ENCODE measurements at places on chromosomes 2 and 18. TPM values are rescaled to one million over a fixed set of nuclear protein-coding genes. Genes with fewer than 3 reads are reported as not detected.

GRCh38 chr2:99810225-99810624, 320.4 kb upstream of the REV1 start:
- no peak for DNase-seq

UBXN4 gene
- 126 TPM for total RNA-seq

LCT gene
- total RNA-seq, result not detected

STK39 gene
- 11.5 TPM for total RNA-seq
